ENCODE measurements at places on chromosomes 3 and 15.

- no peak for DNase-seq
Observed at GRCh38 chr15:77573802-77574201, 58.9 kb downstream of the LINGO1 start.

DNA sequence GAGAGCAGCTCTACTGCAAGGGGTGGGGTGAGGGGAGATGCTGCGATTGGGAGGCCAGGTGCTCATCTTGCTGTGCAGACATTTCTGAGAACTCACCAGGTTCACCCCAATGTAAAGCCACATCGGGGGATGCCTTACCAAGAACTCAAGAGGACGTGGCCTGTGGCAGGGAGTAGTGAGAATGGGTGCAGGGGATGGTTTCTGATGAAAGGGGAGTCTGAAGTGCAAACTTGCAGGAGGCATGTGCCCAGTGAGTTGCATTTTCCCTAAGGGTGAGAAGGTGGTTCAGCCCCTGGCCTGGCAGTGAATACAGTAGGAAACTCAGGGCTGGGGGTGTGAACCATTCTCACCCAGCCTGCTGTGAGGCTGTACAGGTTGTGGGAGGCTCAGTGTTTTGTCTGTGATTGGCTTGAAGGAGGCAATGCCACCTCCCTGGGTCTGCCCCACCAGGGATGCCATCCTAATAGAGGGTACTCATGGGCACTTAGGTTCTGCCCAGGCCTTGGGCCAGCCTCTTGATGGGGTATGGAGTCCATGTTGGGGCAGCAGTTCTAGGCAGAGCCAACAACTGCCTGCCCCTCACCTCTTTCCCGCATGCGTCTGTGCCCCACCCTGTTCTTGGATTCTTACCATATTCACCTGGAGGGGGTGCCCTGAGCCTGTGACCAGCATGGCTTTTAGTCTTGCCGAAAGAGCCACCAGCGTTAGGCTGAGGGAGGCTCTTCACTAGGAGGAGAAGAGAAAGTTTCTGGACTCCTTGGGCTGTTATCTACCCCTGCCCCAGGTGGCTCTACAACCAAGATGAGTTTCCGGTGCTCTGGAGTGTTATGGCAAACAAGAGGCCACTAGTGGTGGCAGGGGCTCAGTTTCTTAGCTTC is 4.5 kb downstream of the HEMK1 start:
- DNase-seq: no peak

DNA sequence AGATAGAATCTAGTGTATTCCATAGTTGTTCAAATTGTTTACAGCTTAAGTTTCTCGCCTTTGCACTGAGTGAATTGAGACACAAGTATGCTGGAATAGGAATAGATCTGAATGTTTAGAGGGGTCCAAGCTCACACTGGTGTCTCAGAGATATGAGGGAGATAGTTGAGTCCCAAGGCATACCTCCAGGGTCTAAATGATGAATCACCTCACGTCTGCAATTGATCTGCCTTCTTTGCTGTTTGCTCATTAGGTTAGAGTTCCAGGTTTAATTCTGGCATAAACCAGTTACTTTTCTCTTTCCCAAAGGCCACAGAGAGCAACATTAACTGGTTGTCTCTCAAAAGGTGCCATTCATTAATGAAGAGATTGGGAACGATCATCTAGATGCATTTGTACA is 106.3 kb upstream of the MME start:
- no peak for DNase-seq

DNA sequence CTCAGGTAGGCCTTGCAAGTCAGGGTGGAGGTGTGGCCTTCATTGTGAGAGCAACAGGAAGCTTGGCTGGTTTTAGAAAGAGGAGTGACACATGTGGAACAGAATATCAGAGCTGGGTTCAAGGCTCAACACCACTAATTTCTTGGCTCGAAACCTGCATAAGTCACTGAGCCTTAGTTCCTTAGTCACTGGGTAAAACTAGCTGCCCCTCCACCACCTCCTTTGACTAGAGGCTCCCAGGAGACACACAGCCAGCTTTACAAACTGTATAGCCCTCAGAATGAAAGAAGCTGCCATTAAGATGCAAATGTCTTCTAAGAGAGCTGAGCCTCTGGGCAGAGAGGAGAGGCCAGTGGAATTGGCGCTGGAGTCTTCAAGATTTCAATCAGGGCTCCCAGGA is 67.7 kb downstream of the CERS3 start:
- DNase-seq: no peak
